Endothelial cell of umbilical vein (primary cell): ENCODE measurements at places on chromosomes 7 and 10. TPM values are rescaled to one million over a fixed set of nuclear protein-coding genes. Genes with fewer than 3 reads are reported as not detected.

The TCTN3 gene
- total RNA-seq, result 40.4 and 42.9 TPM in 2 replicates

The CCL24 gene
- not detected in 2 replicates for total RNA-seq

DNA sequence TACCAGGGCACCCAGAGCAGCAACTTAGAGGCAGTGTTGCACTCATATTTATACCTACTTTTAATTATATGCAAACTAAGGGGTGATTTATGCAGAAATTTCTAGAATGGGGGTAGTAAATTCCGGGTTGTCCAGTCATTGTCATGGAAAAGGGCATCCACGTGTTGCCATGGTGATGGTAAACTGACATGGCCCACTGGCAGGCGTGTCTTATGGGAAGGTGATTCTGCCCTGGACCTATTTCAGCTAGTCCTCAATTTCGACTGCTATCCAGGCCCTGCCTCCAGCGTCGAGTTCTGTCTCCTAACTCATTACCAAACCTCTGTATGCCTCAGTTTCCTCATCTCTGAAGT lies 12.8 kb downstream of the SNX8 start:
- no peak for DNase-seq
- peaks cover 19% of the 10 kb centered on the region for H3K4me1 ChIP-seq
- H3K36me3 ChIP-seq, result no peaks in the 10 kb centered on the region
- H3K27me3 ChIP-seq, result no peaks in the 10 kb centered on the region
- H3K27ac ChIP-seq, result no peak overlapping the region

The BHLHA15 gene
- total RNA-seq, result 1.2 and 1.5 TPM in 2 replicates

The ADK gene
- 38.1 and 46.5 TPM in 2 replicates for total RNA-seq

The OPN1SW gene
- not detected in 2 replicates for total RNA-seq

The CARD11 gene
- total RNA-seq, result 32.0 and 41.8 TPM in 2 replicates

GRCh38 chr10:58733436-58733835 lies 220.8 kb downstream of the BICC1 start:
- no peaks in the 10 kb centered on the region for H3K4me1 ChIP-seq
- no peaks in the 10 kb centered on the region for H3K36me3 ChIP-seq
- no peak for DNase-seq
- H3K27ac ChIP-seq, result no peak overlapping the region
- H3K4me3 ChIP-seq, result no peak overlapping the region

DNA sequence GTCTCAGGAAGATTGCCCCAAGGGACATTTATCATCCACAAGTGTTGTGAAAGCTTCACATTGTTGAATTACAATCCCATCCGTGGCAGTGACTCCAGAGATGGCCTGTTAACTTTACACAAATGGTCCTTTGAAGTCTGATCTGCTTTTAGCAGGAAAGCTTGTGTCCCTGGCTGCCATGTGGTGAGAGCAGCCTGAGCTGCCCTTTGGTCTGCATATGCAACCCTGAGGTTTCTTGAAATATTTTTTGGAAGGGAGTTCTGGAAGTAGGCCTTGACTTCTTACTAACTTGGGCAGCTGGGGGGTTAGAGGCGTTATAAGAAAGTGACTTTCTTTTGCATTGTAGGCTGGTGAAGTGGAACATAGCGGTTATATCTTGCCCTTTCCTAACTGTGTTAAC lies 41.3 kb upstream of the FAM180A start:
- no peaks in the 10 kb centered on the region for H3K36me3 ChIP-seq
- no peaks in the 10 kb centered on the region for H3K4me1 ChIP-seq
- DNase-seq, result no peak
- no peak overlapping the region for H3K4me3 ChIP-seq

- DNase-seq, result peak; percentile 78
- peak overlapping the region; percentile 97 for H3K27ac ChIP-seq
- H3K27me3 ChIP-seq, result no peaks in the 10 kb centered on the region
- peaks cover 29% of the 10 kb centered on the region for H3K4me1 ChIP-seq
- no peaks in the 10 kb centered on the region for H3K36me3 ChIP-seq
- peak overlapping the region; percentile 78 for H3K4me3 ChIP-seq
Measured at GRCh38 chr10:21526860-21527597, 1.5 kb upstream of the SKIDA1 start.

- peaks cover 4% of the 10 kb centered on the region for H3K36me3 ChIP-seq
- H3K4me3 ChIP-seq, result no peak overlapping the region
- H3K27ac ChIP-seq, result no peak overlapping the region
Measured at GRCh38 chr7:2069472-2069860, 163.3 kb downstream of the MAD1L1 start.

GRCh38 chr7:86991093-86991769 lies 68.2 kb downstream of the ELAPOR2 start:
- peaks cover 9% of the 10 kb centered on the region for H3K4me1 ChIP-seq
- no peak for DNase-seq
- peak overlapping the region; percentile 33 for H3K27ac ChIP-seq
- H3K4me3 ChIP-seq, result no peak overlapping the region
- H3K36me3 ChIP-seq, result no peaks in the 10 kb centered on the region

- DNase-seq, result no peak
- H3K4me3 ChIP-seq, result no peak overlapping the region
- no peaks in the 10 kb centered on the region for H3K4me1 ChIP-seq
- no peak overlapping the region for H3K27ac ChIP-seq
- H3K27me3 ChIP-seq, result no peaks in the 10 kb centered on the region
Measured at GRCh38 chr10:131453721-131454634, 142.5 kb upstream of the TCERG1L start.

- DNase-seq, result peak; percentile 72
- no peak overlapping the region for H3K27ac ChIP-seq
- peaks cover 8% of the 10 kb centered on the region for H3K36me3 ChIP-seq
Measured at GRCh38 chr7:150722431-150722931, 6.1 kb downstream of the GIMAP1 start.

The TLX1 gene
- not detected in 2 replicates for total RNA-seq

The CLIP2 gene
- total RNA-seq, result 37.1 and 38.0 TPM in 2 replicates

DNA sequence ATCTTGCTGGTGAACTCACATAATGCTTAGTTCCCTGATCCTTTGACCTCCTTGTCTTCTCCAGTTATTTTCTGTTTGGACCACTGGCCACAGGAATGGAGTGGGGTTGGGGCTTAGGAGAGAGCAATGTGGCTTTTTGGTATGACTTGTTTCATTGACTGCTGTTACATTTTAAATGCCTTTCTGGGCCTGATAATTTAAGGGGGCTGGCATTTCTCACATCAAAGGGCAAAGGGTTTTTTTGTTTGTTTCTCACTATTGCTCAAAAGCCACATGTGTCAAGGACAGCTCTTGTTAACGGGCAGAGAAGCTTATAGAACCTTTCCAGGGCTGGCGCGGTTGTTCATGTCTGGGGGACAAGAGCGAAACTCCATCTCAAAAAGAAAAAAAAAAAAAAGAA lies 161.2 kb upstream of the TNRC18 start:
- H3K36me3 ChIP-seq, result no peaks in the 10 kb centered on the region
- no peaks in the 10 kb centered on the region for H3K27me3 ChIP-seq
- no peak for DNase-seq
- H3K4me3 ChIP-seq, result no peak overlapping the region

- no peaks in the 10 kb centered on the region for H3K36me3 ChIP-seq
- H3K4me1 ChIP-seq, result no peaks in the 10 kb centered on the region
- H3K27me3 ChIP-seq, result peaks cover 24% of the 10 kb centered on the region
- no peak for DNase-seq
Measured at GRCh38 chr7:143222782-143223181, 945 bp downstream of the TAS2R40 start.

The NKX1-2 gene
- total RNA-seq, result not detected in 2 replicates

- H3K36me3 ChIP-seq, result no peaks in the 10 kb centered on the region
- H3K27me3 ChIP-seq, result no peaks in the 10 kb centered on the region
- H3K4me1 ChIP-seq, result no peaks in the 10 kb centered on the region
Measured at GRCh38 chr7:41439515-41439879, 263.4 kb downstream of the INHBA start.

The HUS1 gene
- total RNA-seq, result 45.0 and 49.7 TPM in 2 replicates

DNA sequence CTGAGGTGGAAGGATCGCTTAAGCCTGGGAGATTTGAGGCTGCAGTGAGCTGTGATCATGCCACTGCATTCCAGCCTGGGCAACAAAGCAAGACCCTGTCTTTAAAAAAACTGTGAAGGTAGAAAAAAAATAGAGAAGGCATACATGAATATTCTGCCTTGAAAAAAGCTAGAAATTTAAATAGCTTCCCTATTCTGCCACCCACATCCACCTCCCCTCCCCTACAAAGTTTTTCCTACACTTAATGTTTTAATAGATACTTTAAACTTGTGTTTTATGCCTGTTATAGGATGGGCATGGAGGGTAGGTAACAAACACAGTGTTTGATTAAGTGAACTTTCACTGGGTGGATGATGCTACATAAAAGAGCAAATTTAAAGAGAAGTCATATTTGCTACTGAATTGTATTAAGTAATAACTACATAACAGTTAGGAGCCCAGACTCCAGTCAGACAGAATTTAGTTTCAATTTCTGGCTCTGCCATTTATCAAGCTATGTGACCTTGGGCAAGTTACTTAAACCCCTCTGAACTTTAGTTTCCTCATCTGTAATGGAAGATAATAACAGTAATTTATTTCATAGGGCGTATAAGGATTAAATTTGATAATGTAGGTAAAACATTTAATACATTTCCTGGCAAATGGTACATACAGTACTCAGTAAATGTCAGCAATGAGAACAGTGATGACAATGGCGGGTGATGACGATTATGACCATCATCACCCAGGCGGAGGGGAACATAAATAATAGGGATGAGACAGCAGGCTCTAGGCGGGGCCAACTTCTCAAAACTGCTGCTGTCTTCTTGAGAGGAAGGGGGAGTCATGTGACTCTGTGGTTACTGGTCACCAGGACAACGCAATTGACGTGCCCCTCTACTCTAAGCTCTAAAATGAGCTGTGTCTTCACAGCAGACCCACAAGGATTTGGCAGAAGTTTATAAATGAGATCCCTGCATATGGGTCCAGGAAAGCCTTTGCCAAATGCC lies 15.8 kb downstream of the DNMBP start:
- H3K4me3 ChIP-seq, result no peak overlapping the region
- no peaks in the 10 kb centered on the region for H3K27me3 ChIP-seq
- peaks cover 4% of the 10 kb centered on the region for H3K36me3 ChIP-seq
- peak overlapping the region; percentile 66 for H3K27ac ChIP-seq
- peaks cover 38% of the 10 kb centered on the region for H3K4me1 ChIP-seq

DNA sequence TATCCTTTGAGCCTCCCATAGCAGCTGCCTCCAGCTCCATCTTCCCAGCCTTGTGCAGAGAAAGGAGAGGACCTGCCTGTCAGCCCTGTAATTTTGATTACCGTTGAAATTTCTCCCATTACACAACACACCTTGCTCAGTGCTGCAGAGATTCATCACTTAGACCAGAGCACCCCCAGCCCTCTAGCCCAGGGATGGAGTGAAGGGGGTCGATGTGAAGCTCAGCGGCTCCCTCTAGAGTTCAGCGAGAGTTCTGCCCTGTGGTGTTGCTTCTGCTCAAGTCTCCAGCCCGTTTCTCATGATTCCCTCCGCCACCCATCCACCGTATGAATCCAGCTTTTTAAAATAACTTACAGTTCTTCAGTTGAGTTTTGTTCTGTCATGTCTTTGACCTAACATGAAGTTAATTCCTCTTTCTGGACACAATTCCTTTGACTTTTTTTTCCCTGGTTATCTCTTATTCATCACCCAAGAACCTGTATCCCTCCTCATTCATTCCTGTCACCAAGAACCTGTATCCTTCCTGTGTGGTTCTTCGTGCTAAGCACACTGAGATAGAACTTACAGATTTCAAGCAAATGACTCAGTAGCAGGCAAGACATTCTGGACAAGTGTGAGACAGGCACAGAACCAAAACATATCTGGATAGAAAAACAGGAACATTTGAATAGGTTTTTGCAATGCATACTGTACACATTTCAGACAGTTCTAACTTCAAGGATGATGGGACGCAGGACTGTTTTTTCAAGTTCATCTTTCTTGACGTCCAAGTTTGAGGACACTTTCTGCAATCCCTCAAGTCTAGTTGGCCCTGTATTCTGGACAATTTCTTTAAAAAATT lies 35.0 kb upstream of the ZNF32 start:
- H3K4me1 ChIP-seq, result no peaks in the 10 kb centered on the region
- H3K27ac ChIP-seq, result no peak overlapping the region
- peaks cover 6% of the 10 kb centered on the region for H3K27me3 ChIP-seq
- no peak for DNase-seq
- no peaks in the 10 kb centered on the region for H3K36me3 ChIP-seq

- H3K4me1 ChIP-seq, result peaks cover 2% of the 10 kb centered on the region
- no peak overlapping the region for H3K4me3 ChIP-seq
- no peak for DNase-seq
- no peaks in the 10 kb centered on the region for H3K36me3 ChIP-seq
- H3K27ac ChIP-seq, result no peak overlapping the region
- H3K27me3 ChIP-seq, result no peaks in the 10 kb centered on the region
Measured at GRCh38 chr7:73844848-73845460, 2.6 kb upstream of the METTL27 start.

- H3K4me1 ChIP-seq, result no peaks in the 10 kb centered on the region
- peaks cover 3% of the 10 kb centered on the region for H3K27me3 ChIP-seq
- no peak overlapping the region for H3K27ac ChIP-seq
- no peaks in the 10 kb centered on the region for H3K36me3 ChIP-seq
- no peak for DNase-seq
- H3K4me3 ChIP-seq, result no peak overlapping the region
Measured at GRCh38 chr7:39310699-39311098, 255.5 kb upstream of the YAE1 start.

DNA sequence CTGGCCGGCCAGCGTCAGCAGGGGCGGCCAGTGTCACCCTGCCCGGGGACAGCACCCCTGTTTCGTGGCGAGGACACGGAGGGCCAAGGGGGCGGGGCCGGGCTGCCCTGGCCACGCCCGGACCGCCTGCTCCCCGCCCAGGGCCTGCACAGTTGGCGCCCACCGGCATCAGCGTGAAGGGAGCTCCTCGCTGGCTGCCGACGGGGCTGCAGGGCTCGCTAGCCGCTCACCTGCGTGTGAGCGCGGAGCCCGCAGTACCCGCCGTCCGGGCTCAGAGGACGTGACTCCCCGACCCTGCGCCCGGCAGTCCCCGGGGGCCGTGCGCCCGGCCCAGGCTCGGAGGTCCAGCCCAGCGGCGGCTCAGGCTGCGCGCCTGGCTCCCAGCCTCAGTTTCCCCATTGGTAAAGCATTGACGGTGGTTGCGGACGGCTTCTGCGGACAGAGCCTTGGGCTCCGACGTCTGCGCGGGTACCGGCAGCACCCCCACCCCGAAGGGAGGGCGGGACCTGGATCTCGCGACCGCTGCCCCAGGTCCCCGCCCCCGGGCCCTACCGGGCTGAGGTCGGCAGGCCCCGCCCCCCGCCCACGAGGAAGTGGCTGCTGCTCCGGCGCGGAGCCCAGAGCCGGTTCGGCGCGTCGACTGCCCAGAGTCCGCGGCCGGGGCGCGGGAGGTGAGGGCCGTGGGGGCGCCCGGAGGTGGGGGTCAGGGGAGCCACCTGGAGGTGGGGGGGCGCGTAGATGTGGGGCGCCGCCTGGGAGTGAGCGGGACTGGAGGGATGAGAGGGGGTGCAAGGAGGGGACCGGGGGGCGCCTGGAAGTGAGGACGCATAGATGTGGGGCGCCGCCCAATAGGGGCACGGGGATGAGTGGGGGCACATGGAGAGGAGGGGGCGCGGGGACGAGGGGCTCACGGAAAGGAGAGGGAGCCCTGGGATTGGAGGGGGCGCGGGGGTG lies at the start of gene ARPC1B:
Gene ARPC1B, plus strand, starts transcription at position 620 of the 954 bp plus-strand sequence. CDS start 10,985 bp downstream, outside the sequence.
- peak within 1 kb of the TSS; percentile 76 for H3K27ac ChIP-seq
- H3K4me3 ChIP-seq, result peak within 1 kb of the TSS; percentile 66
- H3K4me1 ChIP-seq, result peaks cover 16% of the 10 kb centered on the region
- no peaks in the 10 kb centered on the region for H3K27me3 ChIP-seq
- H3K36me3 ChIP-seq, result peaks cover 9% of the 10 kb centered on the region
- DNase-seq, result peak; percentile 60

- DNase-seq, result no peak
- H3K27me3 ChIP-seq, result no peaks in the 10 kb centered on the region
- no peak overlapping the region for H3K27ac ChIP-seq
- peaks cover 9% of the 10 kb centered on the region for H3K4me1 ChIP-seq
Measured at GRCh38 chr10:92219559-92219958, 71.3 kb downstream of the CPEB3 start.

The INA gene
- total RNA-seq, result 0.39 and 0.40 TPM in 2 replicates

GRCh38 chr7:44445986-44446671 lies 44.3 kb downstream of the NUDCD3 start:
- no peak overlapping the region for H3K27ac ChIP-seq
- H3K36me3 ChIP-seq, result peaks cover 2% of the 10 kb centered on the region
- H3K4me3 ChIP-seq, result no peak overlapping the region
- no peaks in the 10 kb centered on the region for H3K4me1 ChIP-seq
- DNase-seq, result no peak
